T-helper 2 cell (primary cell): ENCODE measurements at places on chromosomes 5 and 9.

DNA sequence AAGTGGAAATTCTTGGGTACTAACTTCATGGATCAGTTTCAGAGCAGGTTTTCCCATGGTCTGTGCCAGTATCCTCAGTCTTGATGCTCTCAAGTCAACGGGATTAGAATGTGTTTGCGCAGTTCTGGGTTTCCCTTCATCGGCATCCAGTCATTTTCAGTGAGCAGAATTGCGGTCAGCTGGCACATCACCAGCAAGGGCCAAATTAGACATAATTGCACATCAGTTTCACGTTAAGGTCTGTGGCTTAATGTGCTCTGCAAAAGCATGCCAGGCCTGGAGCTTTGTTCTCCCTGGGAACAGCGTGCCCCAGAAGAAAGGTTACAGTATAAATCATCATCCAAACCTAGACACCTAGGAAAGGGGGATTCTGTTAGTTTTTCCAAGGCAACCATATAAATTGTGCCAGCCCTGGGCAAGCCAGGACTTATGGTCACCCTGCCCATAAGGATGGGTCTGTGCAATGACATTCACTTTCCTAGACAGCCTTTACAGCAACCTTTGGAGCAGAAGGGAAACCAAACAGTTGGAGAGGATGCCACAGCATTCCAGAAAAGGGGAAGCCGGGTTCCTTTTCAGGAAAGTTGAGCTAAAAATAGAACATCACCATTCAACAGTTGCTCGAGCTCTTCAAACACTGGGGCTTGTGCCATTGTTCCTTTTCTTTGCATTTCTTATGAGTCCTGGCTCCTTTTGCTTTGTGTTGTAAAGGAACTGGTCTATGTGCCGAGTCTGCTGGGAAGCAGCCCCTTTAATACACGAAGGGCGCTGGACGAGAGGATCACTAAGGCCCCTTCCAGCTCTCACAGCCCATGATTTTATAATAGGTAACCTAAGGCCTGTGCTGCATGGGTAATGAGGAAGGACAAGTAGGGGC is 23.1 kb downstream of the IQGAP2 start:
- DNase-seq, result no peak

DNA sequence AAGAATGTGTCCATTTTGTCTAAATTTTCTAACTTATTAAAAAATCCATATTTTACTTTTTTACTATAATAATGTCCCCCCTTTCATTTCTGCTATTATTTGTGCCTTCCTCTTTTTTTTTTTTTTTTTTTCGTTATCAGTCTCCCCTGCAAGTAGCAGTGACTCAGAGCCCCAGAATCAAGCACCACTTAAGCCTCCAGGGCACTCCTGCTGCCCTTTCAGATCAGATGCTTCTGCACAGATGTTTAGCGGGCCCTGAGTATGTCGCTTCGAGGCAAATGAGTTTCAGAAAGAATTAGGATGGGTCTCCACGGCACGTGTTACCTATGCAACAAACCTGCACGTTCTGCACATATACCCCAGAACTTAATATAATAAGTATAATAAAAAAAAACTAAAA is 11.7 kb downstream of the MED7 start:
- no peak for DNase-seq

- DNase-seq, result no peak
Observed at GRCh38 chr5:140084541-140084940, 29.4 kb upstream of the PURA start.

DNA sequence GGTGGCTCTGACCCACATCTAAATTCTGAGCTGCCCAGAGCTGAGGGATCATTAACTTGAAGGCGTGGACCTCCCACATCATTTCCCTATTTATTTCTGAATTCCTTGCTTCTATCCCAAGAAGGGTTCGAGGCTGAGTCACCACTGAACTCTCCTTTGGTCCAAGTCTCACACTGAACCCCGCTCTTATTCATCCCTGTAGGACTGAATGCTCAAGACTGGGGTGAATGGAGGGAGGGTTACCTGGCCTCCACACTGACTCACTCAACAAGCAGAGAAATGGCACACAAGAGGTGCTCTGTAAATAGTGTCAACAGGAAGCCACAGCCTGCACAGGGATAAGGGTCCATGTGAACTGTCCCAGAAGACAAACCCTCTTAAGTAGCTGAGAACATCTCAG is 79.1 kb upstream of the FSTL4 start:
- DNase-seq, result no peak

DNA sequence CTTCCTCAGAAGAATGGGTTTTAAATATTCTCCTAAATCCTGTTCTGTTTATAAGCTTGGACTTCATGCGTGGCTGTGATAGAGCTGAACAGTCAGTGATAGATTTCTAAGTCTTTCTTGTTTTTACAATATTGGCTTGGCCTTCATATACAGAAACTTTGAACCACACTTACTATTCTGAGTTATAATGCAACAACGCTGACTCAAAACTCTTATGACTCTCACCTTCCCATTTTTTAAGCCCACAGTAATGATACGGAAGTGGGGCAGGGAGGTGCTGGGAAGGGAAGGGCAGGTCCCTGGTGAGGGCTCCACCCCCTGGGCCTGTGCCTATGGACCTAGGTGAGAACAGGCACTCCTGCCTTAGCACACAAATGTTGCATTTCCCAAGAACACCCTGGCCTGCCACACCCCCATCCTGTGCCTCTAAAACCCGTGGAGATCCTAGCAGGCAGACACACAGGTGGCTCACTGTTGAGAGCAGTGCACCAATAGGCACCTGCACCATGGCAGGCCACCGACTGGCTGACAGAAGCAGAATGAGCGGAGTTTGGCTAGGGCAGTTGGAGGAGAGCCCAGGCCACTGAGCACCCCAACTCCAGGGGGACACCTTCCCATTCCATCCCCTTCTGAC is 376.7 kb downstream of the GABRG2 start:
- no peak for DNase-seq

DNA sequence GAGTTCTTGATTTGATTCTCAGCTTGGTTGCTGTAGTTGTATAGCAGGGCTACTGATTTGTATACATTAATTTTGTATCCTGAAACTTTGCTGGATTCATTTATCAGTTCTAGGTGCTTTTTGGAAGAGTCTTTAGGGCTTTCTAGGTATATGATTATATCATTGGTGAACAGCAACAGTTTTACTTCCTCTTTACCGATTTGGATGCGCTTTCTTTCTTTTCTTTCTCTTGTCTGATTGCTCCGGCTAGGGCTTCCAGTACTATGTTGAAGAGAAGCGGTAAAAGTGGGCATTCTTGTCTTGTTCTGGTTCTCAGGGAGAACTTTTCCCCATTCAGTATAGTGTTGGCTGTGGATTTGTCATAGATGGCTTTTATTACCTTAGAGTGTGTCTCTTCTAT is 158.9 kb downstream of the SAXO1 start:
- DNase-seq, result no peak

DNA sequence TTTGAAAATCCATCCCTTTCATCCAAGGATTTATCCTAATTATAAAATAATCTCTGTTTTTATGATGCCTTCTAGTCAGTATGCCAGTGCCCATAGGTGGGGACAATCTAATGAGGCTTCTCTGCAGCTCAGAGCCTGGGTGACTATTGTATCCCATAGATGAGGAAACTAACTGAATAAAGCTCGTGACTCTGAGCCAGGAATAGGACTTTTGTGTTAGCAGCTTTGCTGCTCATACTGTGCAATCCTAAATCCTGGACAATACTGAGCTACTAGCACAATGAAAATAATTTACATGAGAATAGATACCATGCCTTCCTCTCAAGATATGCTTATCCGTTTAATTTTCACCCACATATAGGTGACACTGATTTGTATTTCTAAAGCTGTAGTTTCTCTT is 443.0 kb downstream of the PLK2 start:
- no peak for DNase-seq

- no peak for DNase-seq
Observed at GRCh38 chr9:124964056-124964455, 23.2 kb upstream of the GOLGA1 start.

- no peak for DNase-seq
Observed at GRCh38 chr9:99822806-99823591, 1.3 kb downstream of the NR4A3 start.

- DNase-seq, result no peak
Observed at GRCh38 chr9:3768286-3768685, 242.5 kb upstream of the RFX3 start.

- DNase-seq, result no peak
Observed at GRCh38 chr9:76404401-76404800, 10.2 kb upstream of the RFK start.

GRCh38 chr9:121073038-121073437 is 1.7 kb upstream of the CNTRL start:
- no peak for DNase-seq

DNA sequence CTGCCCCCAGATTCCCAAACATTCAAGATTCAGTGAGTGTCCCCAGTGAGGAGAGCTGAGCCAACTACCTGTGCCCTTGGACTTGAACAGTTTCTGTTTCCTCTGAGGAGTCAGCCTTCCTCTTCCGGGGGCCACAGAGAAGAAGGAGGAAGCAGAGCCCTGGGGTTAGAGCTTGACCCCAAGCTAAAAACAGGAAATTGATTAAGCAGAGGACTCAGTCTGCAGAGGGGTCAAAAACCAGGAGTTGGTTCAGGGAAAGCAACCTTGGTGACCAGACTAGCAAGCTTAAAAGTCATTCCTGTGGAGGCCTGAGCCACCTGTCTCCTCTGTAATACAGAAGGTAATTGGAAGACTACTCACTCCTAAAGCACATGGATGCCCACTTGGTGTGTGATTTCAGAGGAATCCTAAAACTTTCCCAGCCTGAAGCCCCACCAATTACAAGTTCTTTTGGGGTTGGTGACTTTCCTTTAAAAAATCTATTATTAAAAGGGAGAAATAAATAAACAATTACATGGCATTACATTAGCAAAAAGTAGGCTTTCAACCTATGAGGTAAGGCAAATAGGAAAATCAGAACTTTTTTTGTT is 64.2 kb upstream of the SELENOP start:
- DNase-seq, result no peak

DNA sequence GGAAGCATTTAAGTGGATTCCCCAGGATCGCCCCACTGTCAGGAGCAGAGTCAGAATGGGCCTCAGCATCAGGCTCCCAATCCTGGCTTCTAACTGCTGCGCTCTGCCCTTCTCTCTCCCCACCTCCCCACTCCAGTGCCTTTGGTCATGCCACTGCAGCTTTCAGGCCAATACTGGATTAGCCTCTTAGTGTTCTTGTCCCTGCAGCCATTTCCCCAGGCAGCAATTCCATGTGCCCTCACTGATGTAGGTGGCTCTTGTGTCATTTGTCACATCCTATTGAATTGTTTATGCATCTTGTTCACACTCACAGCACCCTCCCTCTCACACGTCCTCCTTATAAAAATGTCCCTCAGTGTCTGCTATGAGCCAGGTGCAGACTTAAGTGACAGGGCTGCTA is 544.2 kb upstream of the DAP start:
- no peak for DNase-seq

DNA sequence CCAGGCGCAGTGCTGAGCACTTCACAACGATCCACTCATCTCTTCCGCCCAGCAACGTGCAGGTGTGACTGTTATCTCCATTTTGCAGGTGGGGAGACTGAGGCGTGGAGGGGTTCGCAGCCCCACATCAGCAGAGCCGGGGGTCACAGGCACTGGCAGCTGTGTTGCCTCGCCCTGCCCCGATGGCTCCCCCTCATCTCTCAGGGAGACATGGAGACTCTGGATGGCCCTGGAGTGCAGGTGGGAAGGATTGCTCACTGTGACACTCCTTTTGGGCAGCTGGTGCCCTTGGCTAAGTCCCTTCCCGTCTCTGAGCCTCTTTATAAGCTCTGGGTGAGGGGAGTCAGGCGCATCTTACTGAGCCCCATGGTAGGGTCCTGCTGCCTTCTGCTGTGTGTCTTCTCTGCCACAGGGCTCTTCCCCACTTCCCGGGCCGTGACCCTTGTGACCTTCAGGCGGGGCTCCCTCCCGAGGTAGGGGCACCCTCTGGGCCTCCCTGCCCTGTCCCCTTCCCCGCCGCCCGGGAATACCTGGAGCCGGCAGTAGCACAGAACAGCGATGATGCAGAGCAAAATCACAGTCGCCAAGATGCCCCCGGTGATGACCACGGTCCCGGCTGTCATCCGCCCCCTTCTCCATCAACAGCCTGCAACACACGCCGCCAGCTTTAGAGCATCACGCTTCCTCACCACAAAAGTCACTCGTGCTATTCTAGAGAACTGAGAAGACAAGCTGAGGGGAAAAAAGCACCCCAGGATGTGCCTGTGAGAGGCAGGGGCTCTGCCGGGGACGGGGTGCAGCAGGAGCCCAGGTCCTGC is 29.4 kb downstream of the FAM163B start:
- DNase-seq, result no peak

- DNase-seq, result no peak
Observed at GRCh38 chr5:93130624-93131490, 450.2 kb downstream of the NR2F1-AS1 start.

DNA sequence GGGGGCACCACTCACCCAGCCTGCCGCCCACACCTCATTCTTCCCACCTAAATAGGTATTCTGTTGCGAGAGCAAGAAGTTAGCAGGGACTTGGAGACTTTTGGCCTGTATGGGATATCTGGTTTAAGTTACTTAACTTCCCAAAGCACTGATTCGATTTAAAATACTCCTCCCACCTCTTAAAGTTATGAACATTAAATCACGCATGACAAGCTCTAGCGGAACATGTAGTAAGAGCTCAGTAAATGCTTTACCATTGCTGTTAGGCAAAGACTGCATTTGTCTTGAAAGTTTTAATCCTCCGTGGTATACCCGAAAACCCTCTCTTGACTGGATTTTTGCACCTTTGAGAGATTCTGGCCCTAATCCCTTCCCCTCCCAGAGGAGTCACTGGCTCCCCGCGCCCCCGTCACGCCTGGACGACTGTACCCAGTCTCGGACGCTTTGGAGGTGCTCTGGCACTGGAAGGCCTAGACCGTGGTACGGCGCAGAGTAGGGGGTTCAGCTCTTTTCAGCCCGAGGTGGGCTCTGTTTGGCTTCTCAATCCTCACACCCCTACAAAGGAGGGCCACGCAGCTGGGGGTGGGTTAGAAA is 4.4 kb downstream of the GDNF start:
- DNase-seq, result no peak

DNA sequence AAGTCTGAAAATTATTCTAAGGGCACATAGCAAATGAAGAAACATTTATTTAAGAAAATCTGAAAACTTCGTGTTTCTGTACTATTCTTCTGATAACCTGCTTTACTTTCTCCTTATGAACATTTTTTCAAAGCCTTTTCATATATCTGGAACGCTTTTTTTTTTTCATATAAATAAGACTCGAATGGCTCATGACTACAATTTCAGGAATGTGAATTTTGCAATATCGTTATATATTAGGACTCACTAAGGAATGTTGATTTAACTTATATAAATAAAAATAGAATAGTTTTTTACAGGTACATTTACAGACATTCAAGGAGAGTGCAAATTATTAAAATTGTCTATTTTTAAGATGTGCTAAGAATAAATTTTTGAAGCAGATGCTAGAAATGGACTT is 42.9 kb downstream of the GPBP1 start:
- no peak for DNase-seq

DNA sequence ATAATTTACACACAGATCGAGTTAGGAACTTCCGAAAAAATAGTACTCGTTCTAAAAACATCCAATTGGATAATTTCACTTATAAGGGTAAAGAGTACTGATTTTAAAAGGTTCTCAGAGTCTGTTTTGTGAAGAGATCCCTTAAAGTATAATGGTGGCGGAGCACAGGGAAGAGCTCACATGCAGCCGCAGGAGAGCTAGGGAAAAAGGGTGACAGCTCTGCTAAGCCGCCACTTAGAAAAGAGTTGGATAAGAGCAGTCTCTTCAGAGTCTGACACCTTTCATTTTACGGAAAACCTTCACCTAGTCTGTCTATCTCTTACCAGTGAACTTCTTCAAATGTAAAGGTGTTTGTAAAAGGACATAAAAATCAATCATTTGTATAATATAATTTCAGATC is 149.9 kb downstream of the COMMD10 start:
- no peak for DNase-seq
